ENCODE measurements at places on chromosomes 6 and 20.

DNA sequence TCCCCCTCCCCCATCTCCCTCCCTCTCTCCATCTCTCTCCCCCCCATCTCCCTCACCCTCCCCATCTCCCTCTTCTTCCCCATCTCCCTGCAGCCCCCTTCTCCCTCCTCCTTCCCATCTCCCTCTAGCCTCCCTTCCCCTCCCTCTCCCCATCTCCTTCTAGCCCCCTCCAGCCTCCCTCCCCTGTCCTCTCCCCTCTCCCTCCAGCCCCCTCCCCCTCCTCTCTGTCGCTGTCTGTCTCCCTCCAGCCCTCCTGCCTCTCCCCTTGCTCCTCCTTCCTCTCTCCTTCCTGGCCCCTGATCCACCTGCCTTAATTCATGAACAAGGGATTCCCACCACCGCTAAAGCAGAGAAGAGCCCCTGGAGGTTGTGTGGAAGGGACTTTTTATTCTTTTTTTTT, 26.9 kb upstream of the CHMP4B start:
- no peak for DNase-seq
- no peaks in the 10 kb centered on the region for H3K27me3 ChIP-seq
- H3K4me1 ChIP-seq: peaks cover 9% of the 10 kb centered on the region
- no peak overlapping the region for H3K27ac ChIP-seq
- H3K4me3 ChIP-seq: no peak overlapping the region

- peaks cover 5% of the 10 kb centered on the region for H3K36me3 ChIP-seq
- DNase-seq: no peak
- H3K4me3 ChIP-seq: no peak overlapping the region
- H3K4me1 ChIP-seq: peaks cover 8% of the 10 kb centered on the region
- no peak overlapping the region for H3K27ac ChIP-seq
Measured at GRCh38 chr6:165091121-165091785, 218.2 kb downstream of the C6orf118 start.

DNA sequence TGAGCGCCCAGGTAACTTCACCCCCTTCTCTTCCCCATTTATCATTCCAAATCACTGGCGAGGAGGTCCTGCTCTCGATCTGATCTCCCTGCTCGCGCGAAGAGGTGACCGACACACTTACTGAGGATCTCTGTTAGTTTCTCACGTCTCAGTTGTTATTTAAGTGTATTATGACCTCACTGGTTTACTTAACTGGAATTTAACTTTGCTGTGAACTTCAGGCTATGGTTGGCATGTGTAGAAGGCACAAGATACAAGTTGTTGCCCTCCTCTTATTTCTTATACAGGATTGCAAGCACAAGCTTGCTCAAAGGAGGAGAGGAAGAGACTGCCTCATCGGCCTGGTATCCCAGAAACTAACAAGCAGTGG, 1.2 kb downstream of the RNF217 start:
- H3K27me3 ChIP-seq: no peaks in the 10 kb centered on the region
- no peak for DNase-seq
- H3K27ac ChIP-seq: peak overlapping the region; percentile 90
- H3K36me3 ChIP-seq: peaks cover 8% of the 10 kb centered on the region
- peaks cover 22% of the 10 kb centered on the region for H3K4me1 ChIP-seq

DNA sequence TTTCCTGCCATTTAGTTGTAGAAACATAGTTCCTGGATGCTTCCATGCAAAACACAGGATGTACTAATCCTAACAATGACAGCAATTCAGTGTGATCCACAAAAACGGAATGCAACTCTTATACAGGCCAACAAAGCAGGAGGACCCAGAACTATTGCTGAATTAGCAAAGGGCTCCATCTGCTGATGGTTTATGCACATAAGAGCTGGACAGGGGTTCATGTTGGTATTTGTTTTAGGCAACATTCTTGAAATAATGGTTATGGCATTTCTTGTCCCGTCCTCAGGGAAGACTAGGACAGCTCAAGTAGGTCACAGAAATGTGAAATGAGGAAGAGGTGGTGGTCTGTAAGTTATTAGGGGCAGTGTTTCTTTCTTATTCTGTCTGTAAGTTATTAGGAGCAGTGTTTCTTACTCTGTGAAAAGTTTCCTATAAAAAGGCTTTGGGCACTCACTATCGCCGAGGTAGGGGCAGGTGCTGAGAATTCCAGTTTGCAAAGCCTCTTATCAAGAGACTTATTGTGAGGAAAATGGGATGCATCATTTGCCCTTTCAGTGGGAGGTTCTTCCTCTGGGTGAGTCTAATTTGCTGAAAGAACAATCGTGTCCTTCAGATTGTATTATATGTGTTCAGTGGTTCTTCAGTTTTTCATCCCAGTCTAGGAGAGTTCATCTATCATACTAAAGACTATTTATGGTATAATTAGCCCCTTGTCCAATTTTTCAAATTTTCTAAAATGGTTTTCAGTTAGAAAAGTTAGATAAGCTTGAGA, 171.1 kb downstream of the MCHR2 start:
- no peaks in the 10 kb centered on the region for H3K27me3 ChIP-seq
- no peaks in the 10 kb centered on the region for H3K36me3 ChIP-seq
- peak overlapping the region; percentile 79 for H3K4me3 ChIP-seq
- H3K27ac ChIP-seq: peak overlapping the region; percentile 73

DNA sequence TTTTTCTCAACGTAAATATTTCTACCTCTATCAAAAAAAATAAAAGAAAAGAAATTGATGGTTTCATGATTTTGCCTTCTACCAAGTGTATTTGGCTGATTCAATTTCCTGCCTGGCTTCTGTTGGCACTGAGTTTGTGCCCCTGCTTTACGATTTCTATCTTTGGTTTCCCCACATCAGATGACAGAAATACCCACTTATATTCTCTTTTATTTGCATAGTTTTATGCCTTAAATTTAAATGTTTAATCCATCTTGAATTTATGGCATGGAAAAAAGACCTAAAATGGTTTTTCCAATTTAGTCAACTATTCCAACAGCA, 34.3 kb downstream of the RNF24 start:
- DNase-seq: no peak
- H3K27me3 ChIP-seq: no peaks in the 10 kb centered on the region
- H3K27ac ChIP-seq: no peak overlapping the region

DNA sequence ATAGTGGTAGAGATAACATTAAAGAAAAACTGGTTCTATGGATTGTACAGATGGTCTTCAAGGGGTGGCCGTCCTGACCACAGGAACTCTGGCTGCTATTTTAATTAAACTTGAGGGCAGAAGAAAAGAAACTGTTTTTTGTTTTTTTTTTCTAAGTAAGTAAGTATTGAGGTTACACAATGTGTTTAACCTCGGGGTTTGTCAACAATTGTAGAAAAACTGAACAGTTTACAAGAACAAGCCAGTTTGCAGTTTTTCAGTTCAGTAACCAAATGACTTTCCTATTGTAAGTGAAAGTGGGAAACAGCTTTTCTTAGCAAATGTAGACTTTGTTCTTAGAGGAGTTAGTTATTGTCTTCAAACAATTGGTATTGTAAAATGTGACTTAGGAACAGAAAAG, 77.0 kb downstream of the PLCB1 start:
- H3K4me3 ChIP-seq: no peak overlapping the region
- DNase-seq: no peak
- H3K36me3 ChIP-seq: no peaks in the 10 kb centered on the region

GRCh38 chr6:97059473-97059872, 134.9 kb downstream of the KLHL32 start:
- no peaks in the 10 kb centered on the region for H3K36me3 ChIP-seq
- H3K4me1 ChIP-seq: no peaks in the 10 kb centered on the region
- no peak overlapping the region for H3K4me3 ChIP-seq
- no peak for DNase-seq
- peaks cover 2% of the 10 kb centered on the region for H3K27me3 ChIP-seq

DNA sequence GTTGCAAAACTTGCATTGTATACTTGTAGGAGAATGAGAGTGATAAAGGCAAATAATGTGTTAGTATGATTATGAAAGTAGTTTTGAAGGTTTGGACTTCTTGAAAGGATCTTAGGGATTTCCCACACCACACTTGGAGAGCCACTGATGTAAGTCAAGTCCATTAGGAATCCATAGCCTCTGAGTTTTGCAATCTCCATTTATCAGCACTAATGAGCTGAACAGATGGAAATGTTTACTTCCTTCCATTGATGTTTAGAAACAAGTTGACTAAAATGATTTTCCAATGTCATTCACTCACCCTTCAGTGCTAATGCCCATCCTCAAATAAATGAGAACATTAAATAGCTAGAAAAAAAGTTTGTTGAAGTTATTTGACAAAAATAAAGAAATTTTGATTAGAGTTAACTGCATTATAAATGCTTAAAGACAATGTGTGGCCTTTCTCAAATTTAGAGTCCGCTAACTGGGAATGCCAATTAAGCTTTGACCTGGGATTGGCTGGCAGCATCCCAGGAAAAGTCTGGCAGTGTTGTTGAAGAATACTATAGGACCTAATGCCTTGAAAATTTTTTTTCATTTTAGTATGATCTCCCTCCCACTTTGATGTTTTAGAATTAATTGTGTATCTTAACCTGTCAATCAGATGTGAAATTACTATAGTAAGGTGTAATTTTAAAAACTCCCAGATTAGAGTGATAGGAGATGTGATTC, 68.0 kb downstream of the SLC35F1 start:
- no peak overlapping the region for H3K4me3 ChIP-seq
- H3K27ac ChIP-seq: no peak overlapping the region
- no peaks in the 10 kb centered on the region for H3K4me1 ChIP-seq
- DNase-seq: no peak
- H3K27me3 ChIP-seq: no peaks in the 10 kb centered on the region

DNA sequence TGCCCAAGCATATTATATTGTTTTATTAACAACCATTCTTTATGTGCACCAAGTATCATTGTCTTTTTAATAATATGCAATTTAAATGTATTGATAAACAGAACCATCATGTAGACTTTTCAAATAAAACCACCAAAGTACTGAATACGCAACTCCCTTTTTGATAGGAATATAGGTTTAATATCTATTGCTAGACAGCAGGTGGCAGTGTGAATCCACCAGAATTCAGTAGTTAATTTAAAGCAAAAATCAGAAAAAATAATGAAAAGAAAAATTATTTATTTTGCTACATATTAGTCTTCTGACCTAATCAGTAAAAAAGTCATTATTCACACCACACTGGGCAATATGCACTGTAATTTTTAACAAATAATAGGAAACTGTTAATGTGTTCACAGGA, 143.7 kb downstream of the KLHL32 start:
- no peak for DNase-seq
- H3K36me3 ChIP-seq: no peaks in the 10 kb centered on the region
- H3K27ac ChIP-seq: no peak overlapping the region

- no peak overlapping the region for H3K4me3 ChIP-seq
- H3K4me1 ChIP-seq: peaks cover 18% of the 10 kb centered on the region
- H3K27me3 ChIP-seq: peaks cover 5% of the 10 kb centered on the region
- no peaks in the 10 kb centered on the region for H3K36me3 ChIP-seq
- no peak overlapping the region for H3K27ac ChIP-seq
Measured at GRCh38 chr6:136955123-136955522, 33.0 kb downstream of the SLC35D3 start.

- no peak overlapping the region for H3K4me3 ChIP-seq
- no peaks in the 10 kb centered on the region for H3K27me3 ChIP-seq
- H3K4me1 ChIP-seq: peaks cover 15% of the 10 kb centered on the region
- peaks cover 2% of the 10 kb centered on the region for H3K36me3 ChIP-seq
- no peak overlapping the region for H3K27ac ChIP-seq
- DNase-seq: no peak
Measured at GRCh38 chr6:145278163-145278807, 457.0 kb downstream of the EPM2A start.

DNA sequence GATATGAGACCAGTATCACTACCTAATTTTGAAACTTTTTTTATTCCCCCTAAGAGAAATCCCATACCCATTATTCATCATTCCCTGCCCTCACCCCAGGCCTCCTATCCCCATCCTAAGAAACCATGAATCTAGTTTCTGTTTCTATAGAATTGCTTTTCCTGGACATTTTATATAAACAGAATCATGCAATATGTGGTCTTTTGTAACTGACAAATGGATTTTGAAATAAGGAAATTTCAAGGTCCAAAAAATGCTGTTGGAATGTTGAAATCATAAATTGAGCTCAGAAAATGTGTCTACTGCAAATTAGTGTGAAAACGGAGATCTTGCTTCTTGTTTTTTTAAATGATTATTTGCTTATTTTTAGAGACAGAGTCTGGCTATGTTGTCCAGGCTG, 25.1 kb downstream of the RNF217 start:
- H3K27ac ChIP-seq: no peak overlapping the region
- no peaks in the 10 kb centered on the region for H3K27me3 ChIP-seq
- DNase-seq: no peak
- H3K4me3 ChIP-seq: no peak overlapping the region
- H3K4me1 ChIP-seq: peaks cover 7% of the 10 kb centered on the region

DNA sequence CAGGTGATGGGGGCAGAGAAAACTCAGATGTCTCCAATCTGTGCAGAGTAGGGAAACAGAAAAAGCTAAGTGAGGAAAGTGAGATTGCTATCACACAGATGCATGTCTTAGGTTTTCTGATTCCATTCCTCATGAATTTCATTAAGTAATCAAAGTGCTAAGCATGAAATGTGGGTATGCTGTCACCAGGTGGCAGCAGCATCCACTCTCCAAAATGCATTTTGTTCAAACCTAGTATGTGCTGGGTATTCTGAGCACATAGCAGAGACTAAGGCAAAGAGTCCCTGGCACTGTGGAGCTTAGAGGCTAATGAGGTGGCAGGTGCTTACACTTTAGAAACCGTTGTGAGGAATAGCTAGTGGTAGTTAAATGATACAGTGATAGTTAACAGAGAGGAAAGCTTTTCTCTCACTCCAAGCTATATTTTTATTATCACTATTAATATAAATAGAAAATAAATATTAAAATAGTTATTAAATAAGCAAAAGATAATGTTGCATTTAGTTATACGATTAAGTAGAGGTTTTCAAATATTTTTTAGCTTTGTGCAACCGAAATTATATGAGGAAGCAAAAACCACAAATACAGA, 179.5 kb downstream of the CDH26 start:
- peaks cover 3% of the 10 kb centered on the region for H3K27me3 ChIP-seq
- H3K36me3 ChIP-seq: no peaks in the 10 kb centered on the region
- H3K4me3 ChIP-seq: no peak overlapping the region
- H3K27ac ChIP-seq: no peak overlapping the region

GRCh38 chr6:5044866-5045265, 40.3 kb upstream of the PPP1R3G start:
- no peak overlapping the region for H3K4me3 ChIP-seq
- no peak overlapping the region for H3K27ac ChIP-seq
- no peaks in the 10 kb centered on the region for H3K36me3 ChIP-seq

GRCh38 chr20:6410721-6411120, 287.9 kb upstream of the FERMT1 start:
- DNase-seq: no peak
- H3K27ac ChIP-seq: no peak overlapping the region
- H3K4me3 ChIP-seq: no peak overlapping the region
- no peaks in the 10 kb centered on the region for H3K4me1 ChIP-seq

- H3K27ac ChIP-seq: peak overlapping the region; percentile 47
- peaks cover 20% of the 10 kb centered on the region for H3K4me1 ChIP-seq
- no peak for DNase-seq
- H3K4me3 ChIP-seq: peak overlapping the region; percentile 41
- H3K27me3 ChIP-seq: no peaks in the 10 kb centered on the region
Measured at GRCh38 chr6:158825951-158826306, 6.8 kb upstream of the EZR start.

DNA sequence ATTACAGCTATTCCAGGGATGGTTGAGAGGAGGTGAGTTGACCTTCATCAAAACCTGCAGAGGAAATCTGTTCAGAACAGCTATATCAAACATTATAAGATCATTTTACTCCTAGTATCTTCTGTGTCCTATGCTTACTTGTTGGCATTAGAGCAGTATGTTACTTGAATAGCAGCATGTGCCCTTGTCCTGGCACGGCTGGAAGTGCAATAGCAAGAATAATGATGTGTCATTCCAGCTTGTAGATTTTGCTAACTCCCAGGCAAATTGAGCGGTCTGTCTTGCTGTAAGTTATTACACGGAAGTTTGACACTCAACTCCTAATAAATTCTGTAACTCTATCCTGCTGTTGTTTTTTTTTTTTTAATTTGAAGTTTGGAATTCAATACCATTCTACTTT, 385.5 kb downstream of the TENT5A start:
- no peak for DNase-seq
- peaks cover 6% of the 10 kb centered on the region for H3K4me1 ChIP-seq
- H3K27ac ChIP-seq: no peak overlapping the region
- H3K27me3 ChIP-seq: no peaks in the 10 kb centered on the region
